Activated naive CD8-positive, alpha-beta T cell treated with anti-CD3 and anti-CD28 coated beads, Interleukin-2, amount 10 ng/mL, durations not matched to agents 7 days and 5 days (primary cell): ENCODE measurements at places on chromosomes 1 and 21.
A peak's percentile ranks its signal among the peaks of the same experiment; 100 is the strongest.

- DNase-seq, result no peak
These were observed 6.1 kb downstream of the GJC2 start for GRCh38 chr1:228155596-228156514.

- DNase-seq, result no peak
These were observed 18.6 kb downstream of the NKAIN1 start for GRCh38 chr1:31221072-31221471.

- DNase-seq, result no peak
These were observed 371.4 kb downstream of the KIF26B start for GRCh38 chr1:245526141-245526540.

DNA sequence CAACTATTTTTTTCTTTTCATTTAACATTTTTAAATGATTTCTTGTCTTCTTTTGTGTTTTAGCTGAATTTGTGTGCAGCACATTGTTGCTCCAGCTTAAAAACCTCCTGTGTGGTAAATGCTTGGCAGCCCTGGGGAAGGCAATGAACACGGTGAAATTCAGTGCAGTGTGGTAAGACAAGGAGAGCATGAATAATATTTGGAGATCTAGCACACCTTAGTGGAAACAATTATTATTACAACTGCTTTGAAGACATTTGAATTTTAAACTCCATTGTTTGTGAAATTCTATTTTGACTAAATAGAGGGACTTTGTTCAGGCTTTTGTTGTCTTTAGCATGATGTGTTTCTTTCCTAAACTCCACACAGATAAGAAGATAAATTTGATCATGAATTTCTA lies 242.6 kb upstream of the CXADR start:
- no peak for DNase-seq

DNA sequence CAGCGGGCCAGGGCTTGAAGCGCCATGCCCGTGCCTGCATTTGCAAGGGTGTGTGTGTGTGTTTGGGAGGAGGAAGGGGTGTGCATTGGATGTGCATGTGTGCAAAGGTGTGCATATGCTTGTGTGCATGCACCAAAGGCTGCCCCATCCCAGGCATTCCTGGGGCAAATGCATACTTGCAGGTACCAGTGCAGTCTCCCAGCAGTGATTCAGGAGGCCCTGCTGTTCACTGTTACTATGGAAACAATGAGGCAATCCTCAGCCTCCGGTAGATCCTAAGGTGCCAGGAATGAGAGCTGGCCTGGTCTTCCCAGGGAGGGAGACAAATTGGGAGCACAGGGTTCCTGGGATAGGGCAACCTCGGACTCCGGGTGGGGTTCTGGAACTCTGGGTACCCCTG lies 7.5 kb upstream of the FNDC5 start:
- DNase-seq, result peak; percentile 27
